ENCODE measurements at places on chromosomes 12 and 14.
A peak's percentile ranks its signal among the peaks of the same experiment; 100 is the strongest.

- no peak for DNase-seq
Observed at GRCh38 chr12:77003246-77003645, 62.1 kb downstream of the E2F7 start.

GRCh38 chr14:21941885-21942284, 268.3 kb upstream of the OR4E1 start:
- DNase-seq = no peak

- no peak for DNase-seq
Observed at GRCh38 chr12:76360316-76360715, 12.1 kb upstream of the BBS10 start.

DNA sequence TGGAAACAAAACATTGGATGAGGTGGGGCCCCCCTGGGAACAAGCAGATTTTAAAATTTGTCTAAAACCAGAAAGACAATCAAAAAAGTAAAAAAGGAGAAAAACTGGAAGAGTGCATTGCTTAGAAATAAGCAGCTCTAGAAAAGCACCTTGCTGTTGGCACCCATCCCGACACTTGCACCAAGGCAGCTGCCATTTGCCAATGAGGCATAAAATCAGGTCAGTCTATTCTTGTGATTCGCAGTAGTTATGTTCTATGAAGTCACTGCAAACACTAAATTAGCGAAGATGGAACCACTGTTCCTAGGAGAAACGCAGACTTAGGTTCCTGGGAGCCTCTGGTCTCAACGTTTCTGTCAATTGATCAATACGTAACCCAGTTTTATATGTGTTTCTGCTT, 16.2 kb downstream of the VPS33A start:
- no peak for DNase-seq

DNA sequence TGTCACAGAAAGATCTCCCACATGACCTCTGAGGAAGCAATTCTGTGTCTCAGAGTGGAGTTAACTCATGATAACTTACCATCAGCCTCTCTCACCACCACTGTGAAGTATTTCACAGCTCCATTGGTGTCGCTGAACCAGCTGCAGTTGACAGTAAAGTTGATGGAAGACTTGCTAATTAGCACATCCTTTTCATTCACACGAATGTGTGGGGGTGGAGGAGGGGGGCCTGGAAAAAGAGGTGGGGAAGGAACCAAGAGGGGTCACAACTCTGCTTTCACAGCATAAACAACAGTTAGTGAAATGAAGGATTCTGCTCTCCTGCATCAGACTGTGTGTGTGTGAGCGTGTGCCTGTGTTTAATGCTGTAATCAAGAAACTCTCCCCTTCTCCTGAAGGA, 82.1 kb downstream of the PTPRB start:
- DNase-seq = peak; percentile 91

GRCh38 chr12:67531051-67531450, 117.5 kb upstream of the DYRK2 start:
- DNase-seq = no peak

GRCh38 chr14:96754162-96754844, 42.9 kb upstream of the VRK1 start:
- peak; percentile 67 for DNase-seq

GRCh38 chr14:32941668-32942065, 3.0 kb downstream of the NPAS3 start:
- no peak for DNase-seq

DNA sequence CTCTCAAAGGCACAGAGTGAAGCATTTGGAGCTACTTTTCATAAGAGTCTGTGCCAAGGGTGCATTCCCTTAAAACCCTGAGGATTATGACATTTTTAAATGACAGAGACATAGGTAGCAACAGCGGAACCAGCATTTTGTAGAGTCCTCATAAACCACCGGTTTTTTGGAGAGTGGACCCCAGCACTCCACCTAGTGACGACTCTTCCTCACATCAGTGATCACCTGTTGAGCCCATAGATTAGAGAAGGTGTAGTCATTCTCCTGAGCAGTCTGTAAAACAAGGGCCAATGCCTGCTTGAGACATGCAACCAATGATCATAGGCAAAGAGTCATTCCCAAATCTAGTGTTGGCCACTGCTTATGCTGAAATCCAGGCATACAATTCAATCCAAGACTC, 399.1 kb downstream of the GXYLT1 start:
- DNase-seq = peak; percentile 28

- DNase-seq = no peak
Observed at GRCh38 chr12:112427760-112428159, 9.0 kb downstream of the PTPN11 start.

- DNase-seq = no peak
Observed at GRCh38 chr12:127911291-127911690, 355.7 kb upstream of the TMEM132C start.

DNA sequence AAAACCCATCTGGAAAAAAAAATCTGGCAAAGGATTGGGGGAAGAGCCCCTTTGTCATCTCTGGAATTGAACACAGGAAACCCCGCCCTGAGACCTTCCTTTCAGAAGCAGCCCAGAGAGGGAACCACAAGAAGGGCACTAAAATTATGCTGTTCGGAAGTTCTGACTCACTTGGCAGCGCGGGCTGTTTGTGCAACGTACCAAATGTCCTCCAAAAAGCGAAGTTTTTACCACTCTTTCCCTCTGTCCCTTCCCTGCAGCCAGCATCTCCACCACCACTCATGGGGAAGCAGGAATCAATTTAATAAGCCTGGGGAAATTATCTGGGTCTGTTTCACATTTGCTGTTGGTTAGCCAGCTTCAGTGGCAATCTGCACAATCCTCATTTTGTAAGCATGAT, 3.2 kb upstream of the SYNE3 start:
- DNase-seq = no peak

DNA sequence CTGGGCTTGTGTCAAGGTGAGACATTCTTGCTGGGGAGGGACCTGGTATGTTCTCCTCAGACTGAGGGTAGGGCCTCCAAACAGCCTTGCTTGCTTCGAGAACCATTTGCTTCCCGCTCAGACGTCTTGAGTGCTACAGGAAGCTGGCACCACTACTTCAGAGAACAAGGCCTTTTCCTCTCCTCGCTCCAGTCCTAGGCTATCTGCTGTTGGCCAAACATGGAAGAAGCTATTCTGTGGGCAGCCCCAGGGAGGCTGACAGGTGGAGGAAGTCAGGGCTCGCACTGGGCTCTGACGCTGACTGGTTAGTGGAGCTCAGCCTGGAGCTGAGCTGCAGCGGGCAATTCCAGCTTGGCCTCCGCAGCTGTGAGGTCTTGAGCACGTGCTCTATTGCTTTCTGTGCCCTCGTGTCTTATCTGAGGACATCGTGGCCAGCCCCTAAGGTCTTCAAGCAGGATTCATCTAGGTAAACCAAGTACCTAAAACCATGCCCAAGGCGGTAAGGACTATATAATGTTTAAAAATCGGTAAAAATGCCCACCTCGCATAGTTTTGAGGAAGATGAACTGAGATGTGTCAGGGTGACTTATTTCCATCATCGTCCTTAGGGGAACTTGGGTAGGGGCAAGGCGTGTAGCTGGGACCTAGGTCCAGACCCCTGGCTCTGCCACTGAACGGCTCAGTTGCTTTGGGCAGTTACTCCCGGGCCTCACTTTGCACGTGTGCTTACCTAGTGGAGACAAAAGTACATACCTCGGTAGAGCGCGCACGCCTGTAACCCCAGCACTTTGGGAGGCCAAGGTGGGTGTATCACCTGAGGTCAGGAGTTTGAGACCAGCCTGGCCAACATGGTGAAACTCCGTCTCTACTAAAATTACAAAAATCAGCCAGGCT, 4.3 kb downstream of the GAPDH start:
- DNase-seq = peak; percentile 74

- no peak for DNase-seq
Observed at GRCh38 chr12:42968426-42968825, 378.9 kb upstream of the PRICKLE1 start.

DNA sequence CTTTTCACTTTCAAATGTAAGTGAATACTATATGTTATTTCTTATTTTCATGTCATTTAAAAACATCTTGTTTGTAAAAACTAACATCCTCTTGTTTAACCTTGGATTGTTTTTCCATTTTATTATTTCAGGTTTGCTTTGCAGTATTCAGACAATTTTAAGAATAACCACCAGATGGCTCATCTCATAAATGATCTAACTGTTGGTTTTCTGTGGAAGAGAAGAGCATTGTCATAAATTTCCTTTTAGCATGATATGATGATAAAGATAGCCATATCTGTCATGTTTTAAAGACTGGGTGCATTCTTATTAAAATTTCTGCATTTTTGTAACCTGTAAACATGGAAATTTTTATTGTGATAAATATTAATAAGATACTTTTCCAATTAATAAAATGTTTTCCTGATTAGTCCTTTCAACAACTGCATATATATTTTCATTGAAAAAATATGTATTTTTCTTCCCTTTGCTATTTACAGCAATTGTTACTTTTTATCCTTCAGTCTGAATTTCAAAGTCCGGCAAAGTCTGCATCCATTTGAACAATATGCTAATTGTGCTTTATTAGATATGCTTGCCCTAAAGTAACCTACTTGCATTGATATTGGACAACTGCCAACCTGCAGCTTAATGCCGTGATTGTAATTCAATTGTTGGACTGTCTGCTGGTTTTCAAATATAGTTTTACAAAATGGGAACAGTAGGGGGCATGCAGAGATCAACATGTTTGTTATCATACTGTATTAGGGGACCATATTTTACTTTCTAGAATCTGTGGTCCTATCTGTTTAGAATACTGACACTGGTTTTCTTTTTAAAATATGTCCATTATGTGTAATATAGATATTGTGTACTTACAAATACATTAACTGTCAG, 163.4 kb downstream of the GARIN6 start:
- peak; percentile 16 for DNase-seq

DNA sequence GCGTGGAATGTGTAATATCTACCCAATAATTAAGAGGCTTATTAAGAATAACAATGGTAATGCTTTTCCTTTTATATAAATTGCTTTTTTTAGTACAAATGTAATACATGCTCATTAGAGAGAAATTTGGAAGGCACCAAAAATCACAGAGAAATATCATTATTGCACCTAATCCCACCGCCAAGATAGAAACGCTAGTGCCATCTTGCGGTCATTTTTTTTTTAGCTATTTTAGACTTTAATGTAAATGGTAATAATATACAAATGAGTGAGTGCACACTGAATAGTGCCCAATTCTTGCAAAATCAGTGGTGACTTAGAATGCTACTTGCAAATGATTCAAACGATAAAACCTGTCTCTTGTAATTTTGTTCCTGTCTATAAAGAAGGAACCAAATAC, 576.8 kb upstream of the TMEM132C start:
- DNase-seq = no peak

DNA sequence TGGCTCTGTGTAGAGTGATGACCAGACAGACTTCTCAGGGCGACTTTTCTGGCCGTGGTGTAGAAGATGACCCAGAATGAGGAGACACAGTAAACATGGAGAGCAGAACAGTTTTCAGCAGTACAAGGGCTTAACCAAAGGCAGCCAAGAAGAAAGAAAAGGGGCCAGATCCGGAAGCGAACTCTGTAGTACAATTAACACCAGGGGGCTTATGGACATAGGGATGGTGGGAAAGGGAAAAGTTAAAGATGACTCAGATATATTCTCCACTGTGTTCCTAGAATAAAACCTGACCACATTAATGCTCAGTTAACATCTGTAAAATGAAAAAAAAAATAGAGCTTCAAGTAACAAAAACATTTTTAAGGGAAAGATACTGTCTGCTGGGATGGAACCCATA, 60.2 kb downstream of the LGR5 start:
- no peak for DNase-seq

DNA sequence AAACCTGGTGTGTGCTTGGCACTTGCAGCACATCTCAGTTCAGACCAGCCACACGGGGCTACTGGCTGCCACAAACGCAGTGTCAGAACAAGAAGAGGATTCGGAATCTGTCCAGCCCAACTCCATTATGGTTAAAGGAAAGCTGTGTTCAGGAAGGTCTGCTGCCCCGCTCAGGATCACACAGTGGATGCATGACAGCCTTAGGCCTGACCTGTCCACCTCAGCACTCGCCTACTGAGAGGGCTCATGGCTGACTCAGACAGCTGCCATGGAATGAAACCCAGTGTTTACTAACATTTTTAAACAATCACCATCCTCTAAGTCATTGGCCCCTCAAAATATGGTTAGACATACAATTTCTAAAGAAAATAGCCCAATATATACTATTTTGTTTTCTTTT, 5.6 kb upstream of the NIN start:
- DNase-seq = no peak

DNA sequence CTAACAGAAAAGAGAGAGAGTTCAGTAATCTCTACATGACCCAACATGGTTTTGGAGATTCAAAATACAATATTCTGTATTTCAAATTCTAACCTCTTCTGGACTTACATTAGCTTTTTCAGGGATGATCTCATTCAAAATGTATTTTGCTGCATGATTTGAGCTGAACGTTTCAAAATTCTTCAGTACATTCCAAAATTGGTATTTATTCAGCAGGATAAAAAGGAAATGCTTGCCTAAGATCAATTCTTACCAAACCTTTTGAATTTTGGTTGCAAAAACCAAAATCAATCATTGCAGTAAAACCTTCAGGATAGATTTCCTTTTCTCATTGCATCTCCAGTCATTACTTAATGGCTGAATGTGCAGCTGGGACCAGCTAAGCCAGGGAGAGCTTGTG, 1761.3 kb upstream of the SEL1L start:
- DNase-seq = no peak

DNA sequence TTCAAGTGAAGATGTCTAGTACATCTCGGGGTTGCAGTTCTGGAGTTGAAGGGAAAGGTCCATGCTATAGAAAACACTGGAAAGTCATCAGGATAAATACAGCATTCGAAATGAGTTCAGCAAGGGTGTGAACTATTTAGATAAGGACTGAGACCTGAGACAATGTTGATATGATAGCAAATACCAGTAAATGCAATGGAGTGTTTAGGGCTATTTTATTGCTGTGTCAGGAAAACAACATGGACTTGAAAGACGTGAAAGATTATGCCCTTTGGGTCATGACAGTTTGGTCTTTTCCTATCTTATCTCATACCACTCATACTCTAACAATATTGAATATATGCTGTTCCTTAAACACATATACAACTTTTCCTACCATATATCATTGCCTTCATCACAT, 1776.2 kb upstream of the SEL1L start:
- peak; percentile 72 for DNase-seq

DNA sequence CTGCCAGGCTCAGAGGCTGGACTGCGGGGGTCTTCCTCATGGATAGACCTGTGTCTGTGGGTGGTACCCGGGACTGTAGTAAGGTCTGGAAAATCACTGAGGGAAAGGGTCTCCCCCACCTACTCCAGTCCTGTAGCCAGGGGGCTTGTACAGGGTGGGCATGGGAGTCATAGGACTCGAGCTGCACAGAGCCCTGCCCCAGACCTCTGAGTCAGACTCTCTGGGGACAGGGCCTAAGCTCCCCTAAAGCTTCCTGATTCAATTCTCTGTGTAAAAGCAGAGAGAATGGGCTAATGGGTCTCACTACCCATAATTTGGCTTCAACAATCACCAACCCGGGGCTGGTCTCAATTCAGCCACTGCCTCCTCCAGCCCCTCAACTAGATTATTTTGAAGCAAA, 27.0 kb downstream of the LRTM2 start:
- DNase-seq = no peak

- no peak for DNase-seq
Observed at GRCh38 chr12:131754184-131754583, 43.3 kb downstream of the SFSWAP start.

Measured in mesendoderm (in vitro differentiated cells).